ENCODE measurements at places on chromosomes 7 and 10.

DNA sequence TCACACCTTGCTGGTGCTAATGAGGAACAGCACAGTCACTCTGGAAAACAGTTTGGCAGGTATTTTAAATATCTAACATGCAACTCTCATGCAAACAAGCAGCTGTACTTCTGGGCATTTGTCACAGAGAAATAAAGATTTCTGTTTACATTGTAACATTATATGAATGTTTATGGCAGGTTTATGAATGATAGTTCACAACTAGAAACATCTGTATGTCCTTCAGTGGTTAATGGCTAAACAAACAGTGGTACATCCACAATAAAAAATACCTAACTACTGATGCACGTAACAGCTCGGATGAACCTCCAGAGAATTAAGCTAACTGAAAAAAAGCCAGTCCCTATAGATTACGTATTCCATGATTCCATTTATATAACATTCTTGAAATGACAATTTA is 109.6 kb downstream of the GPR37 start:
- DNase-seq = no peak

DNA sequence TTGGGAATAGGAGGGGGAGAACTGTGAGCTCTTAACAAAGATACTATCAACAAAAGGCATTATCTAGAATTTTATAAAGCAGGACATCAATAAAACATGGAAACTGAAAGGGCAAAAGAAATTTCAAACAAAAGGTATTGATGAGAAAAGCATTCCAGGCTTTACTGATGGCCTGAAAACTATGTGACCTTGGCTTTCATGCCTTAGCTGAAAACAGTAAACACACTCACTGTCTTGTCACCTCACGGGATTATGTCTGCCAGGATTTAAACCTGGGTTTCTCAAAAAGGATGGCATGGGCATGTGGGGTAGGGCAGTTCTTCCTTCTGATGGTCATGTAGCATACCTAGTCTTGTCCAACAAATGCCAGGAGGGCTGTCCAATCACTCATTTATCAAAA is 22.9 kb downstream of the DOCK4 start:
- no peak for DNase-seq

DNA sequence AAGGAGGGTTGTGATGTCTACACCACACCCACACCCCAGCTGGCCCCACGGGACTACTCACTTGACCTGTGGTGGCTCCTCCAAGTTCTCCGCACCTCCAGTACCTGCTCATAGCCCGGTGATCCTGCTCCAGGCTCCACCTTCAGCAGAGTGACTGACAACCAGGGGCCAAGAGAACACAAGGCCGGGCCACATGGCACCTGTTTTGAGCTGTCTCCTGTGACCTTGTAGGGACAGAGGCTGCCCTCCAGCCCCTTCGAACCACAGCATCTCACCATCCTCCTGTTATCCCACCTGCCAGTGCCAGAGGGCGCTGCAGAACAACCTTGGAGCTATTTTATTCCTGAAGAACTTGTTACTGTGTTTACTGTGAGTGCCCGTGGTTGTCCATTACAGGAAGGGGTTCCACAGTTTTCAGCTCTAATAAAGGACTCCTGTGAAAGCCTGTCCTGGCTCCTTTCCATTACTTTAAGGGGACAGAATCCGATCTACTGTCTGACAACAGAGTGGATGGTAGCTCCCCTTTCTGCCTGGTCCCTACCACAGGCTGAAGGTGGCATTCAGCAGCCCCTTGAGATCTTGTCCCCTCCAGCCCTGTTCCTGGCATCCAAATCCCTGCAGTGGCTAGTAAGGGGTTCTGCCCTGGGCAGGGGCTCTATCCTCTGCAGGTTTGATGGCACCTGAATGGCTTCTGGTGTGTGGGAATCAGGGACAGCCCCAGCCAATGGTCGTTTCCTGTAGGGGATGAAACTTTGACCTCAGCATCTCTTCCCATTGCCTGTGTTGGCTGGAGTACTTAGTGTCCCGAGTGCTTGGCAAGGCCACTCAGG is 50.8 kb downstream of the C10orf120 start:
- peak; percentile 24 for DNase-seq

DNA sequence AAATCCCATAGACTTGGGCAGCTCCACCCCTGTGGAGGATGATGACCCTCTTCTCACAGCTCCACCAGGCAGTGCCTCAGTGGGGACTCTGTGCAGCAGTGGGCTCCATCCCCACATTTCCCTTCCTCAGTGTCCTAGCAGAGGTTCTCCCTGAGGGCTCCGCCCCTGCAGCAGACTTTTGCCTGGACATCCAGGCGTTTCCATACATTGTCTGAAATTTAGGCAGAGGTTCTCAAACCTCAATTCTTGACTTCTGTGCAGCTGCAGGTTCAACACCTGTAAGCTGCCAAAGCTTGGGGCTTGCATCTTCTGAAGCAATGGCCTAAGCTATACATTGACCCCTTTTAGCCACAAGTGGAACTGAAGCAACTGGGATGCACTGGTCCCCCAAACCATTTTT is 31.8 kb downstream of the NEUROG3 start:
- no peak for DNase-seq

DNA sequence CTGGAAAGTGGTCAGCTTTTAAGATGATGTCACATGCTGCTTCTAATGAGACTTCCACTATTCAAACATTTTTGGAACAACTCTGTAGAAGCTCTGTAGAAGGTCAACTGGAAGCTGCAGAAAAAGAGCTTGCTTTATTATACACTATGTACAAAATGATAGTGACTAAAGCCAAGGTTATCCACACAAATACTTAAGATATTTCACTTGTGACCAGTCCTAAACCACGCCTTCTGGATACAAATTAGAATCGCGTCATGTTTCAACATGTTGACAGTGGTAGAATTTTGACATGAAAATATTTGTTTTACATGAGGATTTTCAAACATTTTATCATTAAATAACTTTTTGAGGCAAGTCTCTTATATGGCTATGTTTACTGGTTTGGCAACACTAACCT is 499.6 kb upstream of the PHF14 start:
- DNase-seq = no peak

DNA sequence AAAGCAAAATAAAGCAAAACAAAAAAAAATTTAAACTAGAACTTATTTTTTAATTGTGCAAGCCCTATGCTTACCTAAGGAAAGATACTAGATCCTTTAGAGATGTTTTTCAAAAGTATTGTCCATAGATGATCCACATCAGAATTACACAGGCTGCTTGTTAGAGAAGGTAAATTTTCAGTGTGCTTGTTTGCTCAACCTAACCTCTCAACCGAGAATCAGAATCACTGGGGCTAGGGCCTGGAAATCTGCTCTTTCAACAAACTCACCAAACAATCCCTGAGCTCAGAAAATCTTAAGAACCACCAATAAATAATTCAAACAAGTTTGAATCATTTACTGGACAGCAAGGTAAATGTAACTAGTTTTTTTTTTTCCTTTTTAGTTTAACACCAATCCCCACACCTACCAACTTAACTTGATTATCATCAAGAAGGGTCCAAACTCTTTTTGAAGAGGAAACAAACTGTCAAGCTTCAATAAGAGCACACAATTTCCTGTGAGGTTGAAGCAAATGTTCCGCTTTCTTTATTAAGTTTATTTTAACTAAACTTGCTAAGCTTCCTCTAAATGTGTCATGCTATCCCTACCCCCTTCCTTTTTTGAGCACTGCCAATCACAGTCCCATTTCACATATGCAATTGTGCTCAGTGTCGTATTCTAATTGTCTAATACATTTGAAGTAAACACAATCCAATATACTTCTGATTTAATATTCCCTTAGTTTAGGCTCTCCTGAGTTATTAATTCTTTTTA is 7.4 kb upstream of the TSPAN33 start:
- no peak for DNase-seq

GRCh38 chr7:1917221-1918062 is 247.4 kb downstream of the ELFN1 start:
- no peak for DNase-seq

- no peak for DNase-seq
Measured at GRCh38 chr7:81605493-81605892, 164.4 kb downstream of the HGF start.

DNA sequence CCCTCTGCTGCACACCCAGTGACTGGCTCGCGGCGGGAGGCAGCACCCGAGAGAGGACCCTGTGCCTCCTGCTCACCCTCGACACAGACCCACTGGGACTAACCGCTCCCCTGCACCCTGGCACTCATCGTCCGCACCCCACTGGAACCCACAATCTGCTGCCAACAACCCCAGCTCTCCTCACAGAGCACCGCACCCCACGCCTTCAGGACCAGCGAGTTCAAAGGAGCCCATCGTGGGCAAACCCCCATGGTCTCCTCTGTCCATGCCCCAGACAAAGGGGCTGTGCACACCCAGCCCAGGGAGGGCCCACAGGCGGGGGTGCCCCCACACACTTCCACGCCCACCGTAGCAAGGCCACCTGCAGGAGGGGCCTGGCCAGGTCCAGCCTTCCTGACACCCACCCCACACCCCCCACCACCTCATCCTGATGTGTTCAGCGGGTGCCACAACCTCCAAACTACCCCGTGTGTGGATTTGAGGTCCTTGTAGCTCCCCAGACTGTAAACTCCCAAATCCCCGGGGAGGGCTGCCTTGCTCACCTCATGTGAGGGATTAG is 14.0 kb downstream of the RASGEF1A start:
- no peak for DNase-seq

Measured in GM19239 (cell line).